ENCODE measurements at places on chromosomes 13 and 19.

DNA sequence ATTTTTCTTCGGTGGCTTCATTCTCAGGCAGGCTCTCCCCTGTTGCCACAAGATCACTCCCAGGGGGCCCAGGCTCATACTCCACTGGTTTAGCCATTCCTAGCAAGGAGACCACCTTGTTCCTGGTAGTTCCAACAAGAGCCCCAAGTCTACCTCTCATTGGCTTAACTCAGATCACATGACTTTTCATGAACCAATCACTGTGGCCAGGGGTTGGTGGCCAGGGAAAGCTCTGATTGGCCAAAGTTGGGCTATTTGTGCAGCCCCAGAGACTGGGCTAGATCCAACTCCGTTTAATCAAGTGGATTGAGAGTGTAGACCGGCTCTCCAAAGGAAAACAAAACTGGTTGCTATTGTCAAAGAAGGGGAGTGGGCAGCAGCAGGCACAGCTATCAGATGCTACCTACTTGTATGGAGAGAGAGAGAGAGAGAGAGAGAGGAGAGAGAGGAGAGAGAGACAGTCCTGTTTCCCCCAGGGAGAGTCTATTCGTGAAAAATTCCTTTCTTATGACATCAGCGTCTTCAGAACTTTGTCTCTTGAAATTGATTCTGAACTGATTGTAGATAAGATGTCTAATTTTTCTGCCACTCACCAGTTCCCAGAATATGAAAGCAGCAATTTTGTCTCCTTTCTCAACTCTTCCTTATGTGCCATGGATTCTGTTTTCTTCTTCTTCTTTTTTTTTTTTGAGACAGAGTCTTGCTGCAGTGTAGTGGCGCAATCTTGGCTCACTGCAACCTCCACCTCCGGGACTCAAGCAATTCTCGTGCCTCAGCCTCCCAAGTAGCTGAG is 5.9 kb downstream of the CEACAM19 start:
- DNase-seq = no peak

GRCh38 chr13:76651286-76651685 is 234.9 kb downstream of the KCTD12 start:
- DNase-seq = no peak

GRCh38 chr13:48216204-48216711 is 16.7 kb upstream of the ITM2B start:
- no peak for DNase-seq

GRCh38 chr13:108669381-108669780 is 40.0 kb downstream of the MYO16 start:
- DNase-seq = no peak

DNA sequence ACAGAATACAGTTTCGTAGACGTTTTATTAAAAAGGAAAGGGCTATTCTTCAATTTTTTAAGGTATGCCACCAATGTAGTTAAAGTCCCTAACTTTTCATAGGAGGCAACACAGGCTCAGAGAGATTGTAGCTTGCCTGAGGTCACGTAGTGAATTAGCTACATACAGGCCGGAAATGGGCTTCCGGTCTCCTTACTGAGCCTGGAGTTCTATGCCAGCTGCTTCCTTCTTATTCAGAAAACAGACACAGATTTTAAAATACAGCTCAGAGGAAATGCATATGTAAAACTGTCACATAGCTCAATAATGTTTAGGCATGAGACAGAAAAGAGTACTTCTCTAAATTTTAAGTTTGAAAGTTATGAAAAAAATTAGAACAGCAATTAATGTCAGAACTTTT is 85.4 kb upstream of the TUBA3C start:
- no peak for DNase-seq

DNA sequence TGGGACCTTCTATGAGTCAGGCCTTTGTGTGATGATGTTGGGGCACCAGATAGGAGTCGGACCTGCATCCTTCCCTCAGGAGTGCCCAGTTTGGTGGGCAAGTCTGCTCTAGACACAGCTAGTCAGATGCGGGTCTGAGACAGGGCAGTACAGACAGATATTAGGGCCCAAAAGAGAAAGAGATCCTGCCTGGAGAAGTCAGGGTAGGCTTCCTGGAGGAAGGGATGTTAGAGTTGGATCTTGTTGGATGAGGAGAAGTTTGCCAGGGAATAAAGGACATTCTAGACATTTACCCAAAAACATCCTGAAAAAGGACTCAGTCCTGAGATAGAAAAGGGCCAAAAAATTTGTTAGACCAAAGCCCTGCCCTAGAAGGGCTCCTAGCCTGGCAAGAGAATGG is 17.2 kb downstream of the VRK3 start:
- DNase-seq = no peak

- no peak for DNase-seq
Measured at GRCh38 chr13:49858178-49858856, 65.8 kb upstream of the KPNA3 start.

DNA sequence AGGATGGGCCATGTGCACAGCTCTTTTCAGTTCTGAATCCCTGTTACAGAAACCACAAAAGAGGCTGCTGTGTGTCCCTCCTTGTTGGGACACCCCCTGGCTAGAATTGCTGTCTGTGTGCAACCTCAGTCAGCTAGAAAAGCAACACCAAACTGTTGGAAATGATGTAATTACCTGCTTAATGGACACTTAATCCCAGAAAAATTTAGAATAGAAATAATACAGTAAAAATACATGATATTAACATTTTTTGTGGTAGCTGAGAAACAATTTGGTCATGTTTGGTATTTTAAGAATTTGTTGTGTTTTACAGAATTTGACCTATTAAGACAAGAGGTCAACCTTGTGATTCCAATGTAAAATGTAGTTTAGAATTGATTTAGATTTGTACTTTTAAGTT is 46.8 kb downstream of the FAM124A start:
- DNase-seq = no peak

DNA sequence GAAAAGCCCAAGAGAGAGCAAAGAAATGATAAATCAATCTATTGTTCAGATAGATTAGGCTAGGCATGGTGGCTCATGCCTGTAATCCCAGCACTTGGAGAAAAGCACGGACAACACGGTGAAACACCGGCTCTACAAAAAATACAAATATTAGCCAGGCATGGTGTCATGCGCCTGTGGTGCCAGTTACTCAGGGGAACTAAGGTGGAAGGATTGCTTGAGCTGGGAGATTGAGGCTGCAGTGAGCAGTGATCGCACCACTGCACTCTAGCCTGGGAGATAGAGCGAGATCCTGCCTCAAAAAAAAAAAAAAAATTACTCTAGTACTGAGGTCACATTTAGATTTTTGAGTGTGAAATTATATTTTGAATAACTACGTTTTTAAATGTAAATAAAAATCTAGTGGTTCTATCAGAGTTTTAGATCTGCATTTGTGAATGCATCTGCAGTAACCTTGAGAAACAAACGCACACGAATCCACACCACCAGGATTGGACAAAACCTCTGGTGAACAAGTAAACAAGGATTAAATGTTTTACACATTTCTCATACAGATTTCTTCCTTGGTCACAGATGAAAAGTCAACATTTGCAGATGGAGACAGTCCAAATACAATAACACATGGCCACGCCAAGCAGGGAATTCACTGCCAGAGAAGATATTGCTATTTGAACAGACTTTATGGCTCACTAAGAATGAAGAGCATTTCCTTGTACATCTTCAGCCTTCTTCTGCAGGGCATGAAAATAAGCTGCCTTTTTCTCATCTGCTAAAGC is 917.6 kb downstream of the PCDH9 start:
- DNase-seq = no peak

DNA sequence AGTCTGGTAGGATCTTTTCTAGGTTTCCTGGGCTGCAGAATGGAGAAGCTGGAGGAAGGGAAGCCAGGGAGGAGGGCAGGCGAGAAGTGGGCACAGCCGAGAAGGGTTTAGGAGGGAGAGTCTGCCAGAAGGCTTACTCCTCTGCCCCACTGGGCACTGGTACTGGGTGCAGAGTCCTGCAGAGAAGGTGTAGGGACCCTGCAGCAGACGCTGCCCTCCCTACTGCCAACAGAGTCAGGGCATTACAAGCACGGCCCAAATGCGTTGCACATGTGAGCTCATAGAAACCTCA is 726 bp upstream of the PEPD start:
- no peak for DNase-seq

DNA sequence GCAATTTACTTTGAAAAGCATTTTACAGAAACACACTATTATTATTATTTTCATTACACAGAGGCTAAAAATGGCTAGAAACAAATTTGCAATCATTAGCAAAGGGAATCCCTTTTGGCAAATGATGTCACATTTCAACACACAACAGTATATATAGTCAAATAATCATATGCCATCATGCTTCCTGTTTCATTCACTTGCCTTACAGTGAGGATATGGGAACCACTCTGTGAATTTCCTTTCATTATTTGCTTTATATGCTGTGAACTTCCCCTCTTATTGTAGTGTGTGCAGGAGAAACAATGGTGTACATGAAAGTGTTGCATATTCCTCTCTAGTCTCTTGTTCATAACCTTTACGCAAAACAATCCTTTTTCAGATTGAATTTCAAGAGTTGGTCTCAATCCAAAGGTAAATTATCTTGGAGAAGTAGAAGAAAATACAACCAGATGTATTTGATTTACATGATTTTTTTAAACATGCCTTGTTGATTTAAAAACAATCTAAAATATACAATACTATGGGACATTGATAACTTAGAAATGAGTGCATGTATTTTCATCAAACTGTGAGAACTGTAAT is 657.3 kb downstream of the EFNB2 start:
- DNase-seq = no peak

- DNase-seq = no peak
Measured at GRCh38 chr19:5148794-5149190, 179.9 kb downstream of the KDM4B start.

DNA sequence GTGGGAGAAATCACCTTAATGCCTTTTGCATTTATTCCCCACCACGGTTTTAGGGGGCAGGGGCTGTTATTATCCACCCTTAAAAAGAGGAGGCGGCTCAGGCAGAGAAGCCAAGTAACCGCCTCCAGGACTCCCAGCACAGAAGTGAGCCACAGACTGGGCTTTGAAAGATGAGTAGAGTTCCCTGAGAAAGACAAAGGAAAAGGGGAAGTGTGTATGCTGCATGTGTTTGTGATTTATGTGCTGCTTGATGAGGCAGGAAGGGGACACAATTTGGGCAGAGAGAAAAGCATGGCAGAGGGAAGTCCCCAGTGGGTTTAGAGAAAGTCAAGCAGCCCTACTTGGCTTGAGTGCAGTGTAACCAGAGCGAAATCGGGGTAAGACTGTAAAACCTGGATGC is 85.0 kb downstream of the DOCK9 start:
- no peak for DNase-seq

- no peak for DNase-seq
Measured at GRCh38 chr13:94712287-94712811, at the start of gene SOX21. Gene SOX21 (minus strand): TSS chr13:94712545. CDS start chr13:94712049, 496 bp downstream.

- no peak for DNase-seq
Measured at GRCh38 chr13:111521030-111521429, 200.6 kb downstream of the TEX29 start.

GRCh38 chr19:14558370-14559066 is 13.3 kb downstream of the NDUFB7 start:
- DNase-seq = no peak

DNA sequence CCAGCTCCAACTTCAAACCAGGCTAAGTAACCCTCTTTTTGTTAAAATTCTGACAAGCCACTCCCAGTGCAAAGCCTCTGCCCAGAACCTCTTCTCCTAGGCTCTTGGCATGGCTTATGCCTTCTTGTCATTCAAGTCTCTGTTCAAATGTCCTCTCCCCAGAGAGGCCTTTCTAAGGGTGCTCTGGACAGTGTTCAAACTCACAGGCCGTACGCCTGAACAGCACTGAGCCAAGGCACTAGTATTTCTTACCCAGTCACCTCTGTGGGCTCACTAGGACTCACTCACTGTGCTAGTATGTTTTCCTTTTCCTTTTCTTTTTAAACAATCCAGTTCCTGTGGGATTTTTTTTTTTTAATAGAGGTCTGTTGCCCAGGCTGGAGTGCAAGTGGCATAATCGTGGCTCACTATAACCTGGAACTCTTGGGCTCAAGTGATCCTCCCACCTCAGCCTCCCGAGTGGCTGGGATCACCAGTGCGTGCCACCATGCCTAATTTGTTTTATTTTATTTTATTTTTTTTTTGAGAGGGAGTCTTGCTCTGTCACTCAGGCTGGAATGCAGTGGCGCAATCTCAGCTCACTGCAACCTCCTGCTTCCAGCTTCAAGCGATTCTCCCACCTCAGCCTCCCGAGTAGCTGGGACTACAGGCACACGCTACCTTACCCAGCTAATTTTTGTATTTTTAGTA is 2.3 kb upstream of the ASF1B start:
- no peak for DNase-seq

- no peak for DNase-seq
Measured at GRCh38 chr19:39557811-39558623, 18.1 kb upstream of the EID2 start.

DNA sequence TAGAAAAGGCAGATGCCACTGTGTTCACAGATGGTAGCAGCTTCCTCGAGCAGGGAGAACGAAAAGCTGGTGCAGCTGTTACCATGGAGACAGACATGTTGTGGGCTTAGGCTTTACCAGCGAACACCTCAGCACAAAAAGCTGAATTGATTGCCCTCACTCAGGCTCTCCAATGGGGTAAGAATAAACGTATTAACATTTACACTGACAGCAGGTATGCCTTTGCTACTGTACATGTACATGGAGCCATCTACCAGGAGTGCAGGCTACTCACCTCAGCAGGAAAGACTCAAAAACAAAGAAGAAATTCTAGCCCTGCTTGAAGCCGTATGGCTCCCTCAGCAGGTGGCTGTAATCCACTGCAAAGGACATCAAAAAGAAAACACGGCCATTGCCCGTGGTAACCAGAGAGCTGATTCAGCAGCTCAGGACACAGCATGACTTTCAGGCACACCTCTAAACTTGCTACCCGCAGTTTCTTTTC is 197.7 kb downstream of the ZNF737 start:
- no peak for DNase-seq

- DNase-seq = no peak
Measured at GRCh38 chr19:45780146-45780447, 2.2 kb downstream of the DMPK start.

GRCh38 chr13:59230484-59231264 is 933.1 kb downstream of the DIAPH3 start:
- no peak for DNase-seq

DNA sequence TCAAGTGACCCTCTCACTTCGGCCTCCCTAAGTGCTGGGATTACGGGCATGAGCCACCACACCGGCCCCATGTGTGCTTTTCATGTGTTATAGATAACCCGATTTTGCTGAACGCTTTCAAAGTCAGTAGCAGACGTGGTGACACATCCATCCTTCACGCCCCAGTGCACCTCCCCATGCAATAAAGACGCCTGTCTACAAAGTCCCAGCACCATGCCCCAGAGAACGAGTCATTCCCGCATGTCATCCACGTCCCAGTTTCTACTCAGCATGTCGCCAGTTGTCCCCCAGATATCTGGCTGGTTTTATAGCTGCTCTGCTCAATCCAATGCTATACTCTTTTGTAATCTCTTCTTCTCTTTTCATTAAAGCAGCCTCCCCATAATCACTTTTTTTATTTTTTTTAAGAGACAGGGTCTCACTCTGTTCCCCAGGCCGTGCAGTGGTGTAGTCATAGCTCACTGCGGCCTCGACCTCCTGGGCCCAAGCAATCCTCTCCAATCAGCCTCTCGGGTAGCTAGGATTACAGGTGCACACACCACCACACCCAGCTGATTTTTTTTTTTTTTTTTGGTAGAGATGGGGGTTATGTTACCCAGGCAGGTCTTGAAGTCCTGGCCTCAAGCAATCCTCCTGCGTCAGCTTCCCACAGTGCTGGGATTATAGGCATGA is 42.5 kb downstream of the DNM2 start:
- DNase-seq = no peak
